Epithelial cell of proximal tubule (primary cell): ENCODE measurements at places on chromosomes 2 and 18.

DNA sequence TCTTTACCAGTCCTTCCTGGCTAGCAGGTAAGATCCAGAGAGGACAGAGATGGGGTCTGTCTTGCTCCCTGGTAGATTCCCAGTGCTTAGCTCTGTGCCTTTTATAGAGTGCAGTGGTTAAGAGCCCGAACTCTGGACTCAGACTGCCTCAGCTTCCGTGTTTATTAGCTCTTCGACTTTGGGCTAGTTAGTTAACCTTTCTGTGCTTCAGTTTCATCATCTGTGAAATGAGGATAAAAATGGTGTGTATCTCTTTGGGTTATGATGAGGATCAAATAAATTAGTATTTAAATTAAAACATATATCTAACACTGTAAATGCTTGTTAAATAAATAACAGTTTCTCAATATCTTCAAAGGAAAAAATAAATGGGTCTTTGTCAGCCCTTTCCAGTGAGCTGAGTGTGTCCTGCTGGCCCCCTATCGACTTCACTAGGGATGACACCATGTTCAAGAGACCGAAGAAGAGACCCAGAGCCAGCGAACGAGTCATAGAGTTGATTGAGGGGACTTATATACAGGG, 38.2 kb downstream of the CERS6 start:
- no peak for DNase-seq

- no peak for DNase-seq
Observed at GRCh38 chr18:32026491-32027086, 8.0 kb downstream of the RNF125 start.

- no peak for DNase-seq
Observed at GRCh38 chr18:21915546-21915945, 175.0 kb downstream of the MIB1 start.

DNA sequence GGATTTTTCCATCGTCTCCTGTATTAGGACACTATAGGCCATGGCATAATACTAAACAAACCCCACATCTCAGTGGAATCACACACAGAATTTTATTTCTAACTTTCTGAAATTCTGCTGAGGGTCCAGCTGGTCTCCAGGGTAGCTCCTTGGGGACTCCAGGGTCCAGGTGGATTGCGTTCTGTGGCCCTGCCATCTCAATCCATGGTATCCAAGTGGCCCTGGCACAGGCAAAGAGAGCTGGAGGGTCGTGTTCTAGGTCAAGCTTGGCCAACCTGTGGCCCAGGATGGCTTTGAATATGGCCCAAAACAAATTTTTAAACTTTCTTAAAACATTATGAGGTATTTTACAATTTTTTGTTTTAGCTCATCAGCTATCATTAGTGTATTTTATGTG, 134.6 kb downstream of the CTIF start:
- no peak for DNase-seq

GRCh38 chr2:54904836-54905235, 145.4 kb downstream of the RTN4 start:
- DNase-seq, result no peak

- peak; percentile 53 for DNase-seq
Observed at GRCh38 chr2:29691391-29691950, 229.9 kb downstream of the ALK start.

GRCh38 chr2:235612181-235612950, 118.5 kb downstream of the AGAP1 start:
- no peak for DNase-seq

- no peak for DNase-seq
Observed at GRCh38 chr18:22667616-22668422, 250.1 kb upstream of the CTAGE1 start.

DNA sequence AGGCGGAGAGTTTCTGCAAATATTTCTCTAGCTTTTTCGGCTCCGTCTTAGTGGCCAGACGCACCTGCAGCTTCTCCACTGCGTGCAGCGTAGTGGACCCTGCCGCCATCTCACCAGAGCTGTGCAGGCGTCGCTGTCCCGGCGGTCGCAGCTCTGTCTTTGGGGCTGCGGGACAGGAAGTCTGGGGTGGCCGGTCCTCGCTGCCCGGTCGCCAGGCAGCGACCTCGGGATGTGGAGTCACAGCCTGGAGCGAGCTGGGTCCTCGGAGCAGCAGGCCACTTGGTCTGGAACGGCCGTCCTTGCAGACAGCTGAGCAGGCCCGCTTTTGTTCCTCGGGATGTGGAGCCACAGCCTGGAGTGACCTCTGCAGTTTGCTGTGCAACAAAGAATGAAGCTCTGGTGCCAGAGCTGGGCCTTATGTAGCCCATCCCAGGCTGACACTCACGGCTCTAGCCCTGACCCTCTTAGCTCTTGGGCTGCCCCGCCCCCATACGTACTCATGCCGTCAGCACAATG, at the start of gene ELOA2:
TSS of gene ELOA2 (minus strand) at position 466 of the 516 bp plus-strand sequence. CDS start at position 109, 357 bp downstream.
- DNase-seq, result no peak

GRCh38 chr2:8710951-8711350, 29.1 kb downstream of the ID2 start:
- DNase-seq, result no peak

DNA sequence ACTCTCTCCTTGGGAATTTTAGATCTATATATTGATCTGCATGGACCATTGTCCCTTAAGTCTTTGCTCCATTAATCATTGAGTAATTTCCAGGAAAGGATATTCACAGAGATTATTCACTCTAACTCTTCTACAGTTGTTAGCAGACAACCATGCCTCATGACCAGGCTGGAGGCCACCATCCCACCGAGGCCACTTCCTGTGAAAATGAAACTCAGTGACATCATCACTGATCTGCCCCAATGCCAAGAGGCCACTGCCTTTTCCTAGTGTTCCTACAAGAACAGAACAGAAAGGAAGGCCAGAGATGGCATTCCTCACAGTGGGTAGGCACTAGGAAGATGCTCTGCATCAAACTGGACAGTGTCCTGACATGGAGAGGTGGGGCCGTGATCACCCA, 161.3 kb downstream of the DTNA start:
- DNase-seq, result no peak

DNA sequence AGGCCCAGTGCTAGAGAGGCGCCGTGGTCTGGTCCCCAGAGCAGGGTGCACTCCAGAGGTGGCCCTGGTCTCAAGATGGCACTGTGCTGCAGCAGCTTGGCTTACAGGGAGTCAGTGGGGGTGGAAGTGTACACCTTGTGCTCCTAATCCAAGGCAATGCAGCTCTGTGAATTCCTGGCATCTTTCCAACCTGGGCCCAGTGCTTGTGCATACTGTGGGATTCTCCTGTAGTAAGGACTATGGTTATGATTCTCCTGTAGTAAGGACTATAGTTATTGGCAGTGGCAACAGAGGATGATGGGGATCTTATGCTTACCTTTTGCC, 616.7 kb upstream of the REG3G start:
- no peak for DNase-seq

DNA sequence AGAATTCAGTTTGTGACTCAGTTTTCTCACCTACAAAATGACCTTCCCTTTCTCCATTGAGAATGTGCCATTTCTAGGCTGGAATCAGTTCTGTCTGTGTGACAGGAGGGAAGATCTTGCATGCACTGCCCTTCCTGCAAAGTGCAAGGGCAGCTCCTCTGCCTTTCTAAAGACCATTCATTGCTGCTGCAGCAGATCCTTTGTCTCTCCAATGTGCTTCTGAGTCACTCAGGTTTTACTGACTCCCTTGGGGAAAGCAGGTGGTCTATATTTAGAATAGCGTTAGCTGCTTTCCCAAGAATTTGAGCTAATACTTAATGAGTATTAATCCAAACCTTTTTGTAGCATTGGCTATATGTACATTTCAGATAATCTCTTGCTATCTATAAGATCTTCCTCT, 62.5 kb downstream of the DAW1 start:
- no peak for DNase-seq

DNA sequence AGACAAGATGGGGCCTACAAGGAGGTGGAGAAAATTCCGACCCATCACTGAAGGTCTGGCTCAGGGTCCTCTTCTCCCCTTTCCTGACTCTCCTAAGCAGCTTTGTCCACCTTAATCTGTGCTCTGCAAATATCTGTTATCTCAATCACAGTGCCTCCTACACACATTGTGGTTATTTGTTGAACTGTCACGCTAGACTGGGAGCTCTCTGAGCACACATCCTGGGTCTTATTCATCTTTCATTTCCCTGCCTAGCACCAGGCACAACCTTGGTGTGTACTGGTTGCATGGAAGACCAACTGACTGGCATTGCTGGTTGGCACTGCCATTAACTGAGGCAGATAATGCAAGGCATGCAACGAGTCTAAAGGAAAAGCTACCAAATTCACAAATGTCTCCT, 122.9 kb upstream of the ST6GAL2 start:
- no peak for DNase-seq

GRCh38 chr18:9095297-9096006, 7.0 kb upstream of the NDUFV2 start:
- no peak for DNase-seq

GRCh38 chr2:239285932-239286230, 114.9 kb downstream of the HDAC4 start:
- no peak for DNase-seq

- no peak for DNase-seq
Observed at GRCh38 chr18:9092665-9093064, 9.8 kb upstream of the NDUFV2 start.

DNA sequence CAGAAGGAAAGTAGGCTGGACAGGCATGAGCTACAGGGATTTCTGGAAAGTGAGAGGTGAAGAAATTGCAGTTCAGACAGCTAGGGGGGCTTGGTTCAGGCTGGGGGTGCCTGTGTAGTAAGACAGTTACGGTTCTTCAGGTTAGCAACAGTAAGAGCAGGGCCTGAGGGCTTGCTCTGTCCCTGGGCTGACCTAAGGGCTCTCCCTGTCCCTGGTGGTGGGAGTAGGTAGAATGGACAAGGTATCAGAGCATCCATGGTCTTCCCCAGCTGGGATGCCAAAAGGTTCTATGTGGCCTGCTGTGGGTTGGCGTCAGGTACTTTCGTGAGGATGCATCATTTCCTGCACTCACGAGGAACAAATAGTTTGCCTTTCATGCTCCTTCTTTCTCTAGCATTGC, 34.6 kb upstream of the TACR1 start:
- no peak for DNase-seq

- no peak for DNase-seq
Observed at GRCh38 chr2:237064203-237065070, 21.3 kb upstream of the COPS8 start.

GRCh38 chr2:139214801-139215200, 434.6 kb upstream of the NXPH2 start:
- DNase-seq, result peak; percentile 68

GRCh38 chr2:237935740-237936452, 30.9 kb upstream of the UBE2F start:
- DNase-seq, result no peak

DNA sequence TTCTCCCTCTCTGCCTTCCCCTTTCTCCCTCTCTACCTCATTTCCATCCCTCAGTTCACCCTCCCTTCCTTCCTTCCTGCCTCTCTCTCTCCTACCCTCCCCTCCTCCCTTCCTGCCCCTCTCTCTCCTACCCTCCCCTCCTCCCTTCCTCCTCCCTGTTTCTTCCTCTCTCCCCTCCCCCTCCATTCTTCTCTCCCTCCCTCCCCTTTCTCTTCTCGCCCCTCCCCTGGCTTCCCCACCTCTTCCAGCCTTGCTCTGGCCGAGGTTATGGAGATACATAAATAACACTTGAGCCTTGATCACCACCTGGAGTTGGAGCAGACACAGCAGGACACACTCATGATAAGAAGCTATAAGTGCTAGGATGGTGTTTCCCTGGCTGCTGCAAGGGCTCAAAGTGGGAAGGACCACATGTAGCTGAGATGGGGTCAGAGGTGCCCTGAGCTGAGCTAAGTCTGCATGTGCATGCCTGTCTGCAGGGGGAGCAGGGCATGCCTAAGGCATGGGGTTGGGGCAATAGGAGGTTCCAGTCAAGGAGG, 326.1 kb upstream of the HS6ST1 start:
- DNase-seq, result no peak

GRCh38 chr2:239719791-239720360, 305.3 kb downstream of the NDUFA10 start:
- no peak for DNase-seq

DNA sequence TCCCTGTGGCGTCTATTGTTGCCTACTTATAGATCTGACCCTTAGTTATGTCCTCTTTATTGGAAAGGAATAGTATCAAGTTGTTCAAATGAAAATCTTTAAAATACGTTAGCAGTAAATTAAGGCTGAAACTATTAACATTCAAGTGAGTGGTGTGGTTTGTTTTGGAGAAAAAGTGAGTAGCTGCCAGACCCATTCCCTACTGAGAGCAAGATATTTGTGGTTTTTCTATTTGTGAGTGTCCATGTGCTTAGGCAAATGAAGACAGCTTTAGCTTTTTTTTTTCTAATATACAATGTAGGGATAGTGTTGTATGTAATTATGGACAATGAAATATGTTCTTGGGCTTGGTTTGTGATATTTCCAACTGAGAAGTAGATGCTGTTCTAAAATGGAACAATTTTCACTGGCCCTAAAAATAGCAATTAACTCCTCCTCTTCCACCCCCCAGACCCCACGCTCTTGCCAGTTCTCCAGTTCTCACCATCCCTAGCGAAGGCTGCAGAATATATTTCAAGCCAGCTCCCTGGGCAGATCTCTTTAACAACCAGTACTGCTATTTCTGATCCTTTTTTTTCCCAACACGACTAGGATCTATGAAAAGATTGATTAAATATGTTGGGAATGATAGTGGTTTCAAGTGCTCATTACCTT, 83.1 kb downstream of the CCDC85A start:
- DNase-seq, result no peak

DNA sequence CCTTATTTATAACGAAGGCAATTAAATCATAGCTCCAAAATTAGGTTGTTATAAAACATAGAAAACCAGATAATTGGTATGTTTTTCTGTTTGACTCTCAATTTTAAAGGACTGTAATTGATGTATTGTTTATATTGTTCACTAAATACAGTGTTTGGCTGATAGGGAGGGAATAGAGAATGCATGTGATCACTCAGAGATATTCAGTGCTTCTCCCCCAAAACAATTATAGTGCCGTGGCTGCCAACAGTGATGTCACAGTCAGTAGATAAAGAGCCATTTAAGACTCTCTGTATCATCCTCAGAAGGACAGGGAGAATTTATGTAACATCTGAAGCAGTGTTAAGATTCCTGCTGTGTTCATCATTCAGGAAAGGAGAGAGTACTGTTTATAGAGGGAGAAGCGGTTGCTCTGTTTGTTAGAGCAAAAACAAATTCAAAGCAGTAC, 69.6 kb downstream of the PHLPP1 start:
- DNase-seq, result no peak

DNA sequence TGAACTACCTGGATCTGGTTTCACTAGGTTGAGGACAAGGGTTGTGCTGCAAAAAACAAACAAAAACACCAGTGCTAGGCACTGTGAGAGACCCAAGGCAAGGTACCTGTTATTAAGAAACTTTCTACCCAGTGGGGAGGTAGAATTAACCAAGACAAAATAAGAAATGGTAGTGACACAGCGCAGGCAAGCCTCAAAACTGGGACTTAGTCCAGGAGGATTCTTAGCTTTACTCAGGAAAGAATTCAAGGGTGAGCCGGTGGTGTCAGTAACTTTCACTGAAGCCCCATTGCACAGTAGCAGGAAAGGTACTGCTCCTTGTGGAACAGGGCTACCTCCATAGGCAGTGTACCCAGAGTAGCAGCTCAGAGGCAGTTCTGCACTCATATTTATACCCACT, 131.6 kb downstream of the SCG2 start:
- DNase-seq, result no peak

- DNase-seq, result no peak
Observed at GRCh38 chr18:55234366-55235093, 275.3 kb upstream of the CCDC68 start.
